ENCODE measurements at places on chromosomes 4 and X.

- DNase-seq, result no peak
Measured at GRCh38 chrX:54423161-54423888, 16.9 kb upstream of the TSR2 start.

DNA sequence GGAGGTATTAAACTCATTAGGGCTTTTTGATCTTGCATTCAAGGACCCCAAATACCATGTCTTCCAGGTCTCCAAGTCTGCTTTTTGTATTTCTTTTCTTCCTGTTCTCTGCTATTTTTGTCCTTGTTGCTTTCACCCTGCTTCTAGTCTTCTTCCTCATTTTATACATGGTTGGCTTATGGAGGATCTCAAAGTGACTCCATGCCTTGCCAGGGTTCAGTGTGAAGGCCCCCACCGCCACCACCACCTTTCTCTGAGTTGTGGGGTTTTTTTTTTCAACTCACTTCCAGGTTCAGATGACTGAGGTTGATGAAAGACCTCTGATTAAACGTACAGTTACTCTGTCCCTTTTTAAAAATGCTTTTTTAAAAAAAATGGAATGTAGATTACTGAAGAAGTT, 96.3 kb downstream of the MAML3 start:
- DNase-seq, result no peak

DNA sequence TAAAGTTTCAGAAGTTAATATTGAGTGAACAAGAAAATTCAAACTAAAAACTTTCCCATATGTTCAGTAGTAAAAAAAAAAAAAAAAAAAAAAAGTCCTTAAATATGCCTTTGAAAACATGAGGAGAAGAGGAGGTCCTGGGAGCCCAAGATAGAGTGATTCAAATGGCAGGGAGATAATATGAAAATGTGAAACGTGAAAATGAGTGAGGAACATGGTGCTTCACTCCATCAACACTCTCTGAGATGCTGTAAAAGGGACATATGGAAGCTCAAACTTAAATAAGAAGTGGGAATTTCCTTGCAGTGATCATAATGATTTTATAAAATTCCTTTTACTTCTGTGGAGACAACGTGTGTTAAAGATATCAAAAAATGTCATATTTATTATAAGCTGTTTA, 423.9 kb downstream of the PABPC4L start:
- DNase-seq, result no peak

DNA sequence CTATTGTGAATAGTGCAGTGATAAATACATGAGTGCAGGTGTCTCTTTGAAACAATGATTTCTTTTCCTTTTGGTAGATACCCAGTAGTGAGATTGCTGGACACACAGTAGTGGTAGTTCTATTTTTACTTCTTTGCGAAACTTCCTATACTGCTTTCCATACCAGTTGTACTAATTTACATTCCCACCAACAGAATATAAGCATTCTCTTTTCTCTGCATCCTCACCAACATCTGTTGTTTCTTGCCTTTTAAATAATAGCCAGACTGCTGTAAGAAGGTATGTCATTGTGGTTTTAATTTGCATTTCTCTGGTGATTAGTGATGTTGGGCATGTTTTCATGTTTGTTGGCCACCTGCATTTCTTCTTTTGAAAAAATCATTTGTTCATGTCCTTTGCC, 105.9 kb downstream of the COL4A6 start:
- DNase-seq, result no peak

GRCh38 chrX:88865634-88866033, 118.6 kb downstream of the CPXCR1 start:
- DNase-seq, result no peak

All from NCI-H187 (cell line).